ENCODE measurements at places on chromosomes 12 and 14. TPM values are rescaled to one million over a fixed set of nuclear protein-coding genes. Genes with fewer than 3 reads are reported as not detected.
A peak's percentile ranks its signal among the peaks of the same experiment; 100 is the strongest.

The AVPR1A gene
- 0.21 TPM for total RNA-seq

The IFNG-AS1 gene
- total RNA-seq: not detected

The PMCH gene
- total RNA-seq: not detected

The AMIGO2 gene
- 19.0 TPM for total RNA-seq

The KRT8 gene
- total RNA-seq: 7.0 TPM

The NRXN3 gene
- total RNA-seq: 6.5 TPM

The FOXA1 gene
- 0.87 TPM for total RNA-seq

GRCh38 chr12:53766881-53767280, 15.1 kb upstream of the CISTR start:
- H3K4me1 ChIP-seq: peaks cover 47% of the 10 kb centered on the region
- no peak for DNase-seq
- H3K4me3 ChIP-seq: no peak overlapping the region
- no peaks in the 10 kb centered on the region for H3K27me3 ChIP-seq
- no peak overlapping the region for H3K27ac ChIP-seq

- no peak for DNase-seq
- no peak overlapping the region for H3K27ac ChIP-seq
- peaks cover 10% of the 10 kb centered on the region for H3K4me1 ChIP-seq
- peaks cover 50% of the 10 kb centered on the region for H3K27me3 ChIP-seq
- no peaks in the 10 kb centered on the region for H3K36me3 ChIP-seq
These were observed 508 bp upstream of the KCNH5 start for GRCh38 chr14:63045612-63046320.

DNA sequence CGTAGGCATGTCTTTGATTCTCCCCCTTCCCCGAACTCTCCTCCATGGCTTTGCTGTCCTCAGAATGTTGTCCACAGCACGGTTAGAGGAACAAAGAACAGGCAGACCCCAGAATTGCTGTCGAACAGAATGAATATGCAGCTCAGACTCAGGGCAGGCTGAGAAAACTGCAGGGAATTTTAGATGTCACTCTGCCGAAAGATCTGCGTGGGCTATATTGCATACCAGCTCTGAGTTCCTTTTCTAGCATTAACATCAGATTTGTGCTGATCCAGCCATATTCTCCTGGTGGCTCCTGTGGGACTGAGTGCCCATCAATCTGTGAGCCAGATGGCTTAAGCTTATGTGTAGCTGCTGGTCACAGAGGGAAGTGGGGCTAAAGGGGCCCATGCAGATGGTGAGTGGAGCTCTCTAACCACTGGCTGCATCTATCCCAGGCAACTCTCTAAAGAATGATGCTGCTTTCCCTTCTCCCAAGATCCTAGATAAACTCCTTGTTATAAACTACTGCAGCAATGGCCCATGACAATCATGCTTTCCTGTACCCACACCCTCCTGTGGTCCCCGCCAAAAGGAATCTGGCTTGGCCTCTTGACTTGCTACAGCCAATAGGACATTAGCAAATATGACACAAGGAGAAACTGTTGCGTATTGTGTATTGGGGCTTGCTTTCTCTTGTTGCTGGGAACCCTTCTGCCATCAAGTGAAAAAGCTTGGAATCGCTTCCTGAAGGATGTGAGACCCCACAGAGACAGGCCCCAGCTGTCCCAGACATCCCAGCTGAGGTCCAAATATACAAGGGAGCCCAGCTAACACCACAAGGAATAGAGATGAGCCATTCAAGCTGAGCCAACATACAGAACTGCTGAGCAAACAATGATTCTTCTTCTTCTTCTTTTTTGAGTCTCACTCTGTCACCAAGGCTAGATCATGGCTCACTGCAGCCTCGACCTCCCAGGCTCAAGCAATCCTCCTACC, 101.3 kb downstream of the FOXN3 start:
- no peak overlapping the region for H3K4me3 ChIP-seq
- H3K27me3 ChIP-seq: no peaks in the 10 kb centered on the region
- peaks cover 3% of the 10 kb centered on the region for H3K4me1 ChIP-seq
- H3K36me3 ChIP-seq: no peaks in the 10 kb centered on the region
- H3K27ac ChIP-seq: no peak overlapping the region

DNA sequence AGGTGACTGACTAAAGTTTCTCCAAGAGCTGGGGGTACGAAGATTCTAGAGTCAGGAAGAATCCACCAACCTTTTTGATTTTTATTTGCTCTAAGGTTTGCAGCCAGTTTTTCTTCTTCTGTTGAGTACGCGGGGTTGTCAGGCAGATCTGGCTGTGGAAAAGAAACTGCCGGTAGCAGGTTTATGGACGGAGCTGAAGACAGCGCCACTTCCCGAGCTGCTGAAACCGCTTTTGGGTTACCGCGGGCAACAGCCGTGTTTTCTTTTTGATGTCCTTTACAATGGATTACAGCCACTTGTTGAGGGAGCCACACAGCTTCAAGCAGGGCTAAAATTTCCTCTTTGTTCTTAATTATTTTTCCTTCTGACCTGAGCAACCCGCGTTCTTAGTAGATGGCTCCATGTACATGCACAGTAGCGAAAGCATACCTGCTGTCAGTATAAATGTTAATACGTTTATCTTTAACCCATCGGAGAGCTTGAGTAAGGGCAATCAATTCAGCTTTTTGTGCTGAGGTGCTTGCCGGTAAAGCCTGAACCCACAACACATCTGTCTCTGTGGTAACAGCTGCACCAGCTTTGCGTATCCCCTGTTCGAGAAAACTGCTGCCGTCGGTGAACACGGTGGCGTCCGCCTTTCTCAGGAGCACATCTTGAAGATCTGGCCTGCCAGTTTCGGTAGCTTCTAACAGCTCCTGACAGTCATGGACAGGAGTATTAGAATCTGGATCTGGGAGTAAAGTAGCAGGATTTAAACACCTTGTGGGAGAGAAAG, 674.3 kb downstream of the TMEM121 start:
- H3K4me3 ChIP-seq: no peak overlapping the region
- no peaks in the 10 kb centered on the region for H3K4me1 ChIP-seq
- H3K27me3 ChIP-seq: no peaks in the 10 kb centered on the region
- H3K27ac ChIP-seq: no peak overlapping the region

DNA sequence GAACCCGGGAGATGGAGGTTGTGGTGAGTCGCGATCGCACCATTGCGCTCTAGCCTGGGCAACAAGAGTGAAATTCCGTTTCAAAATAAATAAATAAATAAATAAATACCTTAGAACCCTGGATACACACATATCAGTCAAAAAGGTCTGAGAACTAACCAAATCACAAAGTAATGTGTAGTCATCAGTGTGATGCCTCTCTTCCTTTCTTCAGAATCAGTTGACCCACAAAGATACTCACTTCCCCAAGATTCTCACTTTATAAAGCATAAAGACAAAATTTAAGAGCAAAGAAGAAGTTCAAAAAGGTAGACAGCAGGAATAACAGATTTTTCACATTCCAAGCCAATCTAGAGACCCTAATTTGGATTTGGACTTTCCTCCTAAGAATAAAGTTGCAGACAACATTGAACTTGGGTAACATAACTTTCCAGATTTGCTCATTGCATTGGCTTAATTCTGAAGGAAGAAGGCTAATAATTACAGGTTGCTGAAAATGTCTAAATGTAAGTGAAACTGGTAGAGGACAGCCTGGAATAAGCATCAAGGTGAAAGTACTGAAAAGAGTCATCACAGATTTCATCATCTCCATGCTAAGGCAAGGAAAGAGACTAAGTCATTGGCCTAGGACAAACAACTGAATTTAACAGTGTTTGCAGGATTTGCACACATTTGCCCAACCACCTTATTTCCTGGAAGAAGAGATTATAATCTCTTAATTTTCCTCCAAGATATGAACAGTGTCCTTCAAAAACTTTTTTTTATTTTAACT, 17.4 kb downstream of the TMED10 start:
- no peak overlapping the region for H3K4me3 ChIP-seq
- no peak for DNase-seq
- peaks cover 8% of the 10 kb centered on the region for H3K4me1 ChIP-seq
- H3K27me3 ChIP-seq: no peaks in the 10 kb centered on the region
- H3K27ac ChIP-seq: no peak overlapping the region

GRCh38 chr12:110124269-110124995, at the start of gene IFT81:
IFT81 (plus strand) TSS chr12:110124357; CDS start chr12:110127381, 3,024 bp downstream.
- H3K4me1 ChIP-seq: peaks cover 7% of the 10 kb centered on the region
- H3K27ac ChIP-seq: peak within 1 kb of the TSS; percentile 90
- H3K27me3 ChIP-seq: 0 out of 2 replicates have a peak, but pooled peaks cover 2% of the 10 kb centered on the region
- H3K36me3 ChIP-seq: peaks cover 10% of the 10 kb centered on the region
- H3K4me3 ChIP-seq: peak within 1 kb of the TSS; percentile 78

DNA sequence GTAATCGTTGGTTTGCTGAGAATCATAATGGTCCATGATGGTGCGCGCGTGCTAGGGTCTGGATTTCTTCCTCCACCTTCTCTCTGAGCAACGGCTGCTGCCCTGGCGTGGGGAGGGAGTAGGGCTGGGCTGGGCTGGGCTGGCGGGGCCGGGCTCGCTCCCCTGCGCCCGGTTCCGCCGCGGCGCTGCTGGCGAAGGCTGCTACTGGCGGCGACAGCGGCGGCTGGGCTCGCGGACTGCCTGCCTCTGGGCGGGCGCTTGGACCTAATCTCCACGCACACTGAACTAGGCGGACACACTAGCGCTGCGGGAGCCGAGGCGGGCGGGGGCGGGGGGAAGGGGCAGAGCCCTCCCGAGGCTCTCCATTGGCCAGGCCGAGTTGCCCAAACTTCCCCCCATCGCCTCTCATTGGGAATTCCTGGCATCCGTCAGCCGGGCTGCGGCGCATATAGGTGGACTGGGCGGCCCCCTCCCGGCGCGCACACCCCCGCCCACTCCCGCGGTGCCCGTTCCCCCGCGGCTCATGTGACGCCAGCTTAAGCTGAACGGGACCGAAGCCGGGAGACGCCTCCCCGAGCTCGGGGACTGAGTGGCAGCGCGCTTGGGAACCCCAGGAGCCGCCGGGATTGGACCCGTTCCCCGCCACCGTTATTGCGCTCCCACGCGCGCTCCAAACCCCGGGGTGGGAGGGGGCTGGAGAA, at the start of gene ACTN1:
ACTN1 (minus strand) TSS at position 282 of the 701 bp plus-strand sequence; CDS start at position 36, 246 bp downstream.
- no peaks in the 10 kb centered on the region for H3K27me3 ChIP-seq
- H3K4me3 ChIP-seq: peak within 1 kb of the TSS; percentile 94
- peak; percentile 96 for DNase-seq
- H3K27ac ChIP-seq: peak within 1 kb of the TSS; percentile 92

DNA sequence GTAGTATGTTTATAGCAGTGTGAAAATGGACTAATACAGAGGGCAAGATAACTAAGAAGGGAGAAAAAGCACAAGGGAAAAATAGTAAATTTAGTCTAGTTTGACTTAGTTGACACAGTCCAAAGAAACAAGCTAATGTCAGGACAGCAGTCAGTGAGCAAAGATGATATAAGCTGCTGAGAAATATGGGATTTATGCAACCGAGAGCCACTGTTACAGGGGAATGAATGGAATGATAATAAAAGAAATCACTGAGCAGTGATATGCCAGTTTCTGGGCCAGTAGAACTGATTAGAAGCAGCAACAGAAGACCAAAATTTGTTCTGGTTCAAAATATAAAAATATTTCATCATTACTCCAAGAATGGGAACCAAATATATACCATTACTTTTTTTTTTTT, 60.1 kb downstream of the R3HDM2 start:
- H3K4me1 ChIP-seq: no peaks in the 10 kb centered on the region
- peak; percentile 70 for DNase-seq
- peaks cover 56% of the 10 kb centered on the region for H3K36me3 ChIP-seq
- no peak overlapping the region for H3K4me3 ChIP-seq

DNA sequence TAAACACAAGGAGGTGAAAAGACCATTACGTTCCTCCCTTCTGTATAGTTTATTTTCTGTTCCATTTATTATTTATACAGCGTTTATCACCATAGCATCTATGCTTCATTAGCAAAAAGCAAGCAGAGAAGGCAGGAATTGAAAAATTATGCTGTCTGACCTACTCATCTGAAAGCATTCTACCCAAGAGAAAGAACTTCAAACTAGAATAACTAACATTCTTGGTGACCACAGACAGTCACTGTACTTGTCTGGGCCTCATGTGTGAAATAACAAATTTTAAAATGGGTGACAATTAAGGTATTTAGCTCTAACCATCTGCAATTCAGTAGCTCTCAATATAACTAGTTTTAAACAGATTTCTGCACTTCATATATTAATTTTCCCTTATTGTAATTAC, 29.3 kb upstream of the PDE3A start:
- H3K4me3 ChIP-seq: no peak overlapping the region
- no peak for DNase-seq
- no peaks in the 10 kb centered on the region for H3K27me3 ChIP-seq
- no peaks in the 10 kb centered on the region for H3K4me1 ChIP-seq

DNA sequence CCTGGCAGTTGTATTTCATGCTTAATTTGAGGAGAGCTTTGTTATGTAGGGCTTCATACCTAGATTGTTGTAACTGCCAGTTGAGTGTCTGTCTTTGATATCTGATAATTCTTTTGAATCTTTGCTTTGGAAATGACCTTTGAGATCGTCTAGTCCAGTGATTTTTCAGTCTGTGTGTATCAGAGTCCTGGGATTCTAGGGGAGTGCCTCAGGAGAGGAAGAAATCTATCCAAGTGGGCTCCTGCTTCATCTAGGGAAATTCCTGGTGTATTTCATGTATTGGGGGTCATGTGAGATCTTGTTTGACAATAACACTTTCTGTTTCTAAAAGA, 98.6 kb downstream of the FIGNL2 start:
- no peaks in the 10 kb centered on the region for H3K4me1 ChIP-seq
- H3K4me3 ChIP-seq: no peak overlapping the region
- peaks cover 12% of the 10 kb centered on the region for H3K36me3 ChIP-seq
- H3K27ac ChIP-seq: no peak overlapping the region
- DNase-seq: no peak

DNA sequence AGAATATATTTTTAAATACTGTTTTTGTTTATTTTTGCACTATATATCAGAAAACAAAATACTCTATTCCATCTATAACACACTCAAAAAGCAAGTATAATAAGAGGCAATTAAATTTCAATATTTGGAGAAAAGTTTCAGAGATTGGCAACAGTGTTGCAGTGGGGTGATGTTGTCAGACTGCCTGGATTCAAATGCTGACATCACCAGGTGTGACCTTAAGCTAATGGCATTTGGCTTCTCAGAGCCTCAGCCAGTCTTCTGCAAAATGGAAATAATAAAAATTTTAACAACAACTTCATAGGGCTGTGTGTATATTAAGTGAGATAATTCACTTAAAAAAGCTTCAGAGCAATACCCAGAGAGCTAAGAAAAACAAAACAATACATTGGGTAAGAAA, 74.7 kb downstream of the TMTC1 start:
- no peaks in the 10 kb centered on the region for H3K36me3 ChIP-seq
- H3K4me1 ChIP-seq: no peaks in the 10 kb centered on the region
- no peak overlapping the region for H3K4me3 ChIP-seq
- no peak overlapping the region for H3K27ac ChIP-seq
- no peaks in the 10 kb centered on the region for H3K27me3 ChIP-seq

- no peak for DNase-seq
- H3K36me3 ChIP-seq: no peaks in the 10 kb centered on the region
- no peak overlapping the region for H3K27ac ChIP-seq
- no peaks in the 10 kb centered on the region for H3K27me3 ChIP-seq
- H3K4me3 ChIP-seq: no peak overlapping the region
These were observed 38.8 kb upstream of the ATF7IP start for GRCh38 chr12:14326699-14327098.

DNA sequence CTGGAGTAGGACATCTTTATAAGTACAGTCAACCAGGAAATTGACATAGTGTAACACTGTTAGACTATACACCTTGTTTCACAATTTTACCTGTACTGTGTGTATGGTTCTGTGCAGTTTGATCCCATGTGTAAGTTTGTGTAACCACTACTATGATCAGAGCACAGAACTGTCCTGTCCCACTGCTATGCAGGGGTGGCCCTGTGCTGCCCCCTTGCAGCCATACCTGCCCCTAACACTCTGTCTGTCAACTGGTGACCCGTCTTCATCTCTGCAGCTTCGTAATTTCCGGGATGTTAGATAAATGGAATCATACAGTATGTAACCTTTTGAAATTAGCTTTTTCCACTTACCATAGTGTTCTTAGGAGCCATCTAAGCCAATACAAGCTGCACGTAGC, 58.7 kb upstream of the RD3L start:
- no peaks in the 10 kb centered on the region for H3K4me1 ChIP-seq
- no peaks in the 10 kb centered on the region for H3K36me3 ChIP-seq
- no peak for DNase-seq
- H3K27me3 ChIP-seq: no peaks in the 10 kb centered on the region
- no peak overlapping the region for H3K4me3 ChIP-seq
